HT1080 (cell line): ENCODE measurements at places on chromosomes 6 and 20. TPM values are rescaled to one million over a fixed set of nuclear protein-coding genes. Genes with fewer than 3 reads are reported as not detected.

The ZBTB46 gene
- 0.19 and 0.20 TPM in 2 replicates for total RNA-seq

The KIZ gene
- total RNA-seq: 6.7 and 8.5 TPM in 2 replicates

The SIRPB1 gene
- 0.16 and 1.0 TPM in 2 replicates for total RNA-seq

The FOXQ1 gene
- not detected in 2 replicates for total RNA-seq

The SUMO4 gene
- total RNA-seq: 0.27 and 0.32 TPM in 2 replicates

The PNPLA1 gene
- total RNA-seq: 0.03 TPM in 1 of 2 replicates, not detected in the other

The NOL7 gene
- total RNA-seq: 108 and 117 TPM in 2 replicates

The BPIFB4 gene
- 0.10 TPM in 1 of 2 replicates, not detected in the other for total RNA-seq

The GATA5 gene
- total RNA-seq: not detected in 2 replicates

The ADGRF4 gene
- 0.97 and 1.8 TPM in 2 replicates for total RNA-seq

The FAM83D gene
- 73.1 and 78.9 TPM in 2 replicates for total RNA-seq

The CGA gene
- 0.13 TPM in 1 of 2 replicates, not detected in the other for total RNA-seq
